ENCODE measurements at places on chromosomes 5 and 9. TPM values are rescaled to one million over a fixed set of nuclear protein-coding genes. Genes with fewer than 3 reads are reported as not detected.

GRCh38 chr9:26955222-26955903 lies 849 bp upstream of the IFT74 start:
- no peak for DNase-seq

DNA sequence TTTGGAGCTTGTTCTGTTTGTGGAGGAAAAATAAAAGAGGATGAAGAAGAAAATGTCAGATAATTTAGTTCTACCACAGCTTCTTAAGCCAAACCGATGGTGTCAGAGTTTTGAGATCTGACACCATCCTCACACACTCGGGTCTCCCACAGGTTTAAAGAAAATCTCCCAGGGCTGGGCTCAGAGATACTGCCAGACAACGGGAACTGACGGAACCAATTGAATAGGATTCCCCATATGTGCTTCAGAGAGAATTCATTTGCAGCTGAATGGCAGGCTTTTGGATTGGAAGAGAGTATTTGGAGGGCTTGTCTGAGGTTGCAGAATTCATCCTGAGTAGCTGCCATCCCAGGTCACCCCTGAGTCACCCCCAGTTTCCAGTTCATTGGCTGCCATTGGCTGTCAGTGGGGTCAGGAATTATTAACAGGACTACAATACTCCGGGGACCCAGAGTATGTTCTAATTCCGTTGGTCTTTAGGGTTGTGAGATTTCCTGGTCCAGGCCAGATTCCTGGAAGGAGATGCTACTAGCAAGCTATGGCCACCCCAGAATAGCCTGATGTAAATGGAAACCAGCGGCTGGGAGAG lies 131.3 kb downstream of the PDZD2 start:
- DNase-seq, result no peak

- peak; percentile 31 for DNase-seq
Measured at GRCh38 chr5:102670224-102670836, 84.8 kb upstream of the PAM start.

DNA sequence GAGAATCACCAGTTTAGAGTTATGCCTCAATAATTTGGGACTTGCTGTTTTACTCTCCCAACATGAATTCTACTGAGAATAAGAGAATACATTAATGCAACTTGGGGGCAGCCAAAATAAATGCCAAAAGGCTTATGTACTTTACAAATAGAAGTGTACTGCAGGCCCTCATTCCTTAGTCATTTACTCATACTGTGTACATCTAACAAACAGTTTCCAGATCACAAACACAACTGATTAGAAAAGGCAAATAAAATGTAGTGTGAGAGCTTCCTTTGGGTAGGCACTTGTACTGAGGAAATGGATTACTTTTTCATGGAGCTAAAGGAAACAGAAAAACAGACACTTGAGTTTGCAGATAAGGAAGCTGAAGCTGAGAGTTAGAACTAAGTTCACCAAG lies 12.6 kb downstream of the ANKDD1B start:
- DNase-seq, result no peak

DNA sequence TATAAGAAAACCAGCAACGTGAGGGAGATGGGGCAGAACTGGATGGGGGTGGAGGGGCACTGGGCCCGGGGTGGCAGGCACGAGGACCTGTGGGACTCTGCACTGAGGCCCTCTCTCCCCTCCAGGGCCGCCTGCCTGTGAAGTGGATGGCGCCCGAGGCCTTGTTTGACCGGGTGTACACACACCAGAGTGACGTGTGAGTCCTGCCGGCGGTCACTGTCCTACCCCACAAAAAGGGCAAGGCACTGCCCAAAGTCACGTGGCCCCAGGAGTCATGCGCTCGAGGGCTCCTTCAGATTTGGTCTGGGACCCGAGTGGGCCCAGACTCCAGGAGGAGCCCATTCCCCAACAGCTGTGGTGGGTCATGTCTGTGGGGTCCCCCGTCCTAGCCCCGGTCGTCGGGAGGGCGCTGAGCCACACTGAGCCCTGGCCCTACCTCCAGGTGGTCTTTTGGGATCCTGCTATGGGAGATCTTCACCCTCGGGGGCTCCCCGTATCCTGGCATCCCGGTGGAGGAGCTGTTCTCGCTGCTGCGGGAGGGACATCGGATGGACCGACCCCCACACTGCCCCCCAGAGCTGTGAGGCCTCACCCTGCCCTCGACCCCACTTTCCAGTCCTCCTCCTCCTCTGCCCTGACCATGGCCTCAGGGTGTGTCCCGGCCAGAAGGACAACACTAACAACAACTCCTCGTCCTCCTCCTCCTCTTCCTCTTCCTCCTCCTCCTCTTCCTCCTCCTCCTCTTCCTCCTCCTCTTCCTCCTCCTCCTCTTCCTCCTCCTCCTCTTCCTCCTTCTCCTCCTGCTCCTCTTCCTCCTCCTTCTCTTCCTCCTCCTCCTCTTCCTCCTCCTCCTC lies 9.7 kb downstream of the FGFR4 start:
- DNase-seq, result no peak

DNA sequence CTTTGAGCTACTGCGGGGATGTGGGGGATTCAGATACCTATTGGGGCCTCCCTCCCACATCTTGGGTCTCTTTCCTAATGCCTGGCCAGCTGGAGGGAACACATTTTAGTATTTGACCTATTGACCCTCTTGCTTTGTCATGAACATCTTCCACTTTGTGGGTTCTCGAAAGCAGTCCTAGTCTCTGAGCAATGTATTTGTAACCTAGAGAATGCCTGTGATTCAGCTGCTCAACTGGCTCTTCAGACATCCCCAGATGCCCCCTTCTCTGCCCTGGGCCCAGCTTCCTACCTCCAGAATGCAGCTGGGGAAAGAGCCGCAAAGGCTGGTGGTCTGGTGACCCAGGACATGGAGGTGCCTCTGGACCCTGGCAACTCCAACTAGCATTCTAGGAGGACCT lies 32.2 kb downstream of the APTX start:
- no peak for DNase-seq

DNA sequence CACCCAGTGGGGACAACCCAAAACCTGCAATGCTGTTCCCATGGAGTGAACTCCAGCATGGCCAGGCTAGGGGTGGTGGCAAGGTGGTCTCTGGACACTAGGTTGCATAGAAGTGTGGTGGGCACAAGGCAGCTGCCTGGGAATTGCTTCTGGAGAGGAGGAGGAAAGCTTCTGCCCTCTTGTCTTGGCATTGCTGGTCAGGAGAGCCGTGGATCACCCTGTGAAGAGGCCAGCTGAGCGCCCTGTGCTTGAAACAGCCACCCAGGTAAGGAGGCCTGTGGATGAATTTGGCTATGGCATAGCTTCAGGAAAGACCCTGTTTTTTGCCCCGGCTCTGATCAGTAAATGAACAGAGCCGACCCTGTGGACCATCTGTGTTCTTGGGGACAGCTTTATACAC lies 273.1 kb downstream of the HSPA4 start:
- DNase-seq, result no peak

- DNase-seq, result no peak
Measured at GRCh38 chr9:31608881-31609280, 775.6 kb upstream of the ACO1 start.

DNA sequence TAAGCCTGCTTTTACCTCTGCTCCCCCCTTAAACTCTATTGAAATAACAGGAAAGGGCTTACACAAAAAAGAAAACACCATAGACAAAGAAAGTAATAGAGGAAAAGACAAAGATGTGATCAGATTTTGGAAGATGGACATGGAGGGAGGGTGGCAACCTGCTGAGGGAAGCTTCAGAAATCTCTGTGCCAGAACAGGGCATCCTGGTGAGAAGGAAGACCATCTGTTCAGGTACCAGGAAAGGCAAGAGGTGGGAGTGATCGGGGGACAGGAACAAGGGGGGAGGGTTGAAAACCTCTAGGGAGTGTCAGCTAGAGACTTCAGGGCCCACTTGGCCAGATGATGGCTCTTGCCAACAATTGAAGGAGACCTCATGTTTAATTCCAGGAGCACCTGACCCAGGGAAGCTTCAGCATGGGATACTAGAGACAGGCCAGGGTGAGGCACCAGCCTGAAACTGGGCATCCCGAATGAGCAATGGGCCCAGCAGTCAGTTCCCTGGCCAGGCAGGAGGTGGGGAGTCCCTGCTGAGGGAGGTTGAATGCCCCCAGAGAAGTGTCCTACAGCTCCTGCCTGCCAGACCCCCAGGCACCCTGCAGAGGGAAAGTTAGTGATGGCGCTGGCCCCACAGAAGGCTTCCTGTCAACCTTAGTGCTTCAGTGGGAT lies 8.2 kb downstream of the SQSTM1 start:
- no peak for DNase-seq

DNA sequence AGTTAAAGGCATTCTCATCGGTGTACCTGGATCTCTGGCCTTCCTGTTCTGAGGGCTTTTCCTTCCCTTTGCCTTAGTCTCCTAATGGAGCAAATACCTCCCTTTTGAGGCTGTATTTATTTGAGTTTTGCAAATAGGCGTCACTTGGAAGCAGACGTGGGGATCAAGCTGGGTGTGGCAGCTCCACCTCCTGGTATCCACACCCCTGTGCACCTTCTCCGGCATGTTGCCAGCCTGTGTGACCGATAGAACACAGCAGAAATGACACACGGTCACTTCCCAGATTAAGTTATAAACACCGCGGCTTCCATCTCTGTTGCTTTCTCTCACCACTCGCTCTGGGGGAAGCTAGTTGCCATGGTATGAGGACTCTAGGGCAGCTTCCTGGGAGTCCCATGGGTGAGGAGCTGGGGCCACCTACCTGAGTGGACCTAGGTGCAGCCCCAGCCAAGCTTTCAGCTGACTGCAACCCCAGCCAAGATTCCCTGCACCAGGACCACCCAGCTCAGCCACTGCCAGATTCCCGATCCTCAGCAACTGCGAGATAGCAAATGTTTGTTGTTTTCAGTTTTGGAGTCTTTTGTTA lies 214.4 kb upstream of the MVB12B start:
- DNase-seq, result no peak

DNA sequence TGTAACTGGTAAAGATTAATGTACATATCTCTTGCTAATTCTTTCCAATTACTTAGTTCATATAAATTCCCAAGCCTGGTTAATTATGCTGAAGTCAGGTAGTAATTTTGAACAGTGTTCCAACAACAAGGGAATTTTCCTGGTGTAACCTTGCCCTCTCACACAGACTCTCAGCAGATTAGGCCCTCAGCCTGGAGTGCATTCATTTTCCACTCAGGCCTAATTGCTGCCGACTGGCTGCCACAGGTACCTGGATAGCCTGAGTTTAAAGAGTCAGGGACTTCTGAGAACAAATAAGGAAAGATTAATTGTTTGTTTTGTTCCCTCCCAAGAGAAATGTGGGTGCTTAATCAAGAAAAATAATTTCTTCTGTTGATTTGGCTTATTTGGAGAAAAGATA lies 71.4 kb downstream of the PPIC start:
- DNase-seq, result no peak

DNA sequence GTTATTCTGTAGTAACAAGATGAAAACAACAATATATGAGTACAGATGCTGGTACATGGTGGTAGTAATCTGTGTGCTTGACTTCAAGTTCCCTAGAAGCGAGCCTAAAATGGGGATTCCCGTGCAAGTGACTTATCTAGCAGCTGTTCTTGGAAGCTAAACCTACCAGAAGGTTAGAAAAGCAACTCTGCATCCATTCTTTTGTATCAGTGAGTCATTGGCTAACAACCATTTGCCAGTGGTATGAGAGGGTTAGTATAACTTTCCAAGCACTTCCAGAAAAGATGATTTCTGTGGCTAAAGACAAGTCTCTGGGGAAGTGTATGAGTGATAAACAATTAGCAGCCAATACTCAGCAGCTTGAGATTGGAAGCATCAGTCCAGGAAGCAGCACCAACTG lies 787.7 kb upstream of the CDH6 start:
- DNase-seq, result no peak

GRCh38 chr5:179730356-179730755 lies 2.3 kb upstream of the MAML1 start:
- DNase-seq, result no peak

The FOXD1 gene
- total RNA-seq, result 7.4 TPM

The PCDHGA9 gene
- 13.1 TPM for total RNA-seq

Measured in testis (tissue), 5 donors.